ENCODE measurements at places on chromosomes 1 and 21.

DNA sequence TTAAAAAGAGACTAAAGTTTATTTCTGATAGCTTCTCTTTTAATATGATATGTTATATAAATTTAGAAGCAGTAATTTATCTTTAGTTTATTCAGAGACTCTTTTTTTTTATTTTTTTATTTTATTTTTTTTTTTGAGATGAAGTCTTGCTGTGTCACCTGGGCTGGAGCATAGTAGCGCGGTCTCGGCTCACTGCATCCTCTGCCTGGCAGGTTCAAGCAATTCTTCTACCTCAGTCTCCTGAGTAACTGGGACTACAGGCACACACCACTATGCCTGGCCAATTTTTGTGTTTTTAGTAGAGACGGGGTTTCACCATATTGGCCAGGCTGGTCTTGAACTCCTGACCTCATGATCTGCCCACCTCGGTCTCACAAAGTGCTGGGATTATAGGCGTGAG lies 89.6 kb downstream of the DISP1 start:
- DNase-seq: no peak

DNA sequence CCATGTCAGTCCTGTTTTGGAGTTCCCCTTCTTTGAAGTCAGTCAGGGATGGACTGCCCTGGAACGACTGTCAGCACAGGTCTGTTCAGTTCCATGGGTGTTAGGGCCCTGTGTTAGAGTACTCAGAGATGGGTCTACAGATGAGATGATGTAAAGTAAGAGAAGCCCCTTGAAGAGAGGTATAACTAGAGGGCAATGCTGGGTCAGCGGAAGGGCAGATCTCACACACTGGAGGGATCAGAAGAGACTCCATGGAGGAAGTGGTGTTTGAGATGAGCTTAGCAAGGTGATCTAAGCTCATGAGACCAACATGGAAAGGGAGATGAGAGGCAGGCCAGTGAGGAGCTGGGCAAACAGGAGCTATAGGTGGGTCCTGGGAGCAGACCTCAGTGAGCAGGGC lies 7.6 kb downstream of the PPFIA4 start:
- no peak for DNase-seq

DNA sequence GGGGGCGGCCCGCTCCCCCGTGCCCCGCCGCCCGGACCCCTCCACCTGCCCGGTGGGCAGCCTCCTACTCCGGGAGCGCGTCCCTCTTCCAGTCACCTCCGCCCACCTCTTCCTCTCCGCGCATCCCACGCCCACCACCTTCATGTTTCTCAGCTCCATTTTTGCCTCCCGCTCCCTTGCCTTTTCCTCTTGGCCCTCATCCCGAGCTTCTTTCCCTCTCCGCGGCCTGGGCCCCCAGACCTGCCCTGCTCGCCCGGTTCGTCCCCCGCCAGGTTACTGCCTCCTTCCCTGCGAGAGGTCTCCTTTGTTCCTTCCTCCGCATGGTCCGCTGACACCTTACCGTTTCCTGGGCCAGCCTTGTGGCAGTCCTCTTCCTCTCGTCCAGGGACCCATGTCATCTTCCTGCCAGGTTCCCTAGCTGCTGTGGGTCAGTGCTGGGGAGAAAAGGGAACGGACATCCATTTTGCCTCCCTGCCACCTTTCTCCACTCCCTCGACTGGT lies 563 bp downstream of the QSOX1 start:
- DNase-seq: no peak

- DNase-seq: peak; percentile 67
Measured at GRCh38 chr21:45973475-45974072, 8.0 kb upstream of the COL6A1 start.

GRCh38 chr1:161054232-161054631 lies 8.5 kb upstream of the USF1 start:
- DNase-seq: no peak

DNA sequence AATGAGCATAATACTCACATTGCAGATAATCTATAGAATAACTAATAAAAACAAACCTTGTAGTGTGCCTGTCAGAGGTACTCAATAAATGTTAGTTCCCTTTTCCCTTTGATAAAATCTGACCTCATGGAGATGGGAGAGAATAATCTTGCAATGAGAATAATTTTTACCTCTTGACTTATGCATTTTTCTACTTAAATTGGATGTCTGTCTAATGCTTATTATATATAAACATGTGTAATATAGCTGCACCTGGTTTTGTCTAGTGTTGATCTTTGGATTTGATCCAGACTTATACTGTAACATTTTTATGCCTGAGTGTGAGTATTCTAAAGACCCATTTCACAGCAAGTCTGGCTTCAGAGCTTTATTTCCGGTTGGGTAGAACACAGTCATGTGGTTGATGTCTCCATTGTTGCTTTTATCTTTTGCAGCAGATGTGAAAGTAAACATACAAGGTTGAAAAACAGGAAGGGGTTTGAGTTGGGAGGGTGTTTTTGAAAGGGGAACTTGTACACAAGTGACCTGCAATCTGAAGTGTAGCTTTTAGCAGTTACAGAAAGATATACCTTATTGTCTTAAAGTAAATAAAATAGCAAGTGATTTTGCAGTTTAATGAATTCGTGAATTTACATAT lies 12.4 kb downstream of the EPB41 start:
- DNase-seq: no peak

- no peak for DNase-seq
Measured at GRCh38 chr1:171583591-171584201, 38.3 kb upstream of the MYOCOS start.

GRCh38 chr1:151294742-151295462 lies 12.8 kb downstream of the ZNF687 start:
- peak; percentile 75 for DNase-seq

DNA sequence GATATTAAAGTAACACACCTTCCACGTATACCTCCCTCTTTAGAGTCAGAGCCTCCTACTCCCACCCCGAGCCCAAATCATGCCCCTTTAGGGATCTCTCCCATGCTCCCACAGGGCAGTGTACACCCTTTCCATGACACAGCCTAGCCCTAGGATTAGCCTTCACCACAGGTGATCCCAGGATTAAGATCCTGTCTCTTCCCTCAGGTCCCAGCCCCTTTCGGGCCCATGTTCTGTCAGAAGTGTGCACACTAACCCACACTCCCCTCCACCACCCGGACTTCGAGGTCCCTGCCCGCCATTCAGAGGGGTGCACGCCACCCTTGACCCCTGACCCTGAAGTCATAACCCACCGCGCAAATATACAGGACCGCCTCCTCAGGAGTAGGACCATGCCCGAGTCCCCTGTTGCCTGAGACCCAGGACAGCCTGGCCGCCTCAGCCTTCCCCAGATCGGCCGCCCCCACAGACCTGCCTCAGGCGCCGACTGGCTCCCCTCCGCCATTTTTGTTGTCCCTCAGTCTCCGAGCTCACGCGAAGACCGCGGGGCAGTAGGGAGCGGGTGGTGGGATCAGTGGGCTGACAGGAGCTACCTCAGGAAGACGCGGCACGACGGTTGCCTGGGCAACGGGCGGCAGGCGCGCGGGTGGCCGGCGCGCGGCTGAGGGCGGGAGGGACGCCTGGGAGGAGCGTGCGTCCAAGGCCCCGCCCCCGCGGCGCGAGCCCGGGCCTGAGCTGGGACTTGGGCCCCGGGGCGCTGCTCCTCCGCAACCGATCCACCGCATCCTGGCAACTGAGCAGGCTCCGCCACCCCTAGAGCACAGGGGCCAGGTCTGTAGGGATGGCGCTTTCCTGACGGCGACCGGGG lies at the start of gene AGBL4:
TSS of gene AGBL4 (minus strand) at position 663 of the 868 bp plus-strand sequence.
- peak; percentile 13 for DNase-seq

DNA sequence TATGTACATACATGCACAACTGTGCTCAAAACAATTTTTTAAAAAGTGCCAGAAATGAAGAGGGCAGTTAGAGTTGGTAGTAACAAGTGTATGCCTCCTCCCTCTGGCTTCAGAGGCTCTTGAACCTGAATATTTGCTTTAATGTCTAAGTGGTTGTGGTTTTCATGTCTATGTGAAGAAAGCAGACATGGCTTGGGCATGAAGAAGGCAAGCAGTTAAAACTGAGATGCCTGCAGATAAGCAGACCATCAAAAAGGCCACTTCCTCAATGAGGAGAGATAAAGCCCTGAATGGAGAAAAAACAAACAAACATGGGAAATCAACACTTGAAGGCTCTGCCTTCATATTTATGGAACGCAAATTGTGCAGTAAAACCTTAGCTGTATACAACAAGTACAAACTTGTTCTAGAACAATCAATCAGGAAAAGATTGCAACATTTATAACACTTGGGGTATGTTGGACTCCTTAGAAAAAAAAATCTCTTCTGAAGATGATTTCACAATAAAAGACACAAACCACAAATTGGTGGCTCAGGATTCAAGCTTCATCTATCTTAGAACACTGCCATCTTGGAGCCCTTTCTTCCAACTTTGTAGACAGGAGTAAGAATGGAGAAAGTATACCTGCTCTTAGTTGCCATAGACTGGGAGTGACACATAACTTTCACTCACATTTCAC lies 52.7 kb upstream of the PLA2G4A start:
- DNase-seq: no peak

DNA sequence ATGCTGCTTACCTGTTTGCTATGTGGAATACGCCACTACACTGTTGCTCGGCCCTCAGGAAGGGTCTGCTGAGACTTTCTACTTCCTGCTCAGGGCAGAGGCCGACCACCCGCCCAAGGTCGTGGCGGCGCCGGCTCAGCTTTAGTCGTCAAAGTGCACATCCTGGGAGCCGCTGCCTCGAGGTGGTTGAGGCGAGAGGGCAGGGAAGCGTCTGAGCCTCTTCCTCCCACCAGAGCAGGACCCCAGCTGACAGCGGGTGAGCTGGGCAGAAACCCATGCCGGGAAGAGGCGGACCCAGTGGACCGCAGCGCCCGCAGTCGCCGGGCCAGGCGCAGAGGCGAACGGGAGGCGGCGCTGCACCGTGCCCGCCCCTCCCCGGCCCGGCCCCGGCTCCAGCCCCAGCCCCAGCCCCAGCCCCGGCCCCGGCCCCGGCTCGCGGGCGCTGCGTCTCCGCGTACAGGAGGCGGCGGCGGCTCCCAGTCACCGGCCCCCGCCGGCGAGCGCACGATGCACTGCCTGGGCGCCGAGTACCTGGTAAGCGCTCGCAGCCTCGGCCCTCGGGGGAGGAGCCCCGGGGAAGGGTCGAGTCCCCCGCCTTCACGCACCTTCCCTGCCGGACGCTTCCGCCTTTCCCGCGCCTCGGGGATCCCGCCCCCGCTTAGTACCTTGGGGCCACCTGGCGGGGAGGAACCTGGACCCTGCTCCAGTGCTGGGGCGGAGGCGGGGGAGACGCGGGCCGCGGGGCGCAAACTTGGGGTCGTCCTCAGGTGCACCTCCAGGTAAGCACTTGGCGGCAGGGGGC lies at the start of gene SLC44A3:
TSS of gene SLC44A3 (plus strand) at position 413 of the 802 bp plus-strand sequence. CDS start at position 508, 95 bp downstream.
- DNase-seq: no peak

DNA sequence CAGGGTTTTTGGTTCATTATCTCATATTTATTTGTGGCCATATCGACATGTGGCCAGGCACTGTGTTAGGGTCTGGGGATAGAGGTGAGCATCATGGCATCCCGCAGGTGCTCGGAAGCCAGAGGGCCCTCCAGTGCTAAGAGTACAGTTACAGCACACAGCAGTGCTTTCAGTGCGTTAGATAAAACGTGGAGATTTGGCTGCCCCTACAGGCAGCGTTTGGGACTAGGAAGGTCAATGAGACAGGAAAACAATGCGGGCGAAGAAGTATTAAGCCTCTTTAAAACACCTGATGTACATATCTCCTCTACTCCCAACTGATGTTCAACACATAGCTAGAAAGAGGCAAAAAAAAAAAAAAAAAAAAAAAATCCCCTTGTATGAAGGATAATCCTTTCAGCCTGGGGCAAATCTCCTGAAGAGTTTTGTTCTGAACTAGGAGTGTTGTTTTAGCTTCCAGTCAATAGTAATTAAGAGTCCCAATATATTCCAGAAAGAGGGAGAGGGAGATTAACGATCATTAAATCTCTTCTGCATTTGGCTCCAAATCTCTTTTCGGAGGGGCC lies 80.1 kb downstream of the CAPZB start:
- DNase-seq: no peak

All from foreskin melanocyte (primary cell).